ENCODE measurements at places on chromosomes 13 and 19. TPM values are rescaled to one million over a fixed set of nuclear protein-coding genes. Genes with fewer than 3 reads are reported as not detected.

DNA sequence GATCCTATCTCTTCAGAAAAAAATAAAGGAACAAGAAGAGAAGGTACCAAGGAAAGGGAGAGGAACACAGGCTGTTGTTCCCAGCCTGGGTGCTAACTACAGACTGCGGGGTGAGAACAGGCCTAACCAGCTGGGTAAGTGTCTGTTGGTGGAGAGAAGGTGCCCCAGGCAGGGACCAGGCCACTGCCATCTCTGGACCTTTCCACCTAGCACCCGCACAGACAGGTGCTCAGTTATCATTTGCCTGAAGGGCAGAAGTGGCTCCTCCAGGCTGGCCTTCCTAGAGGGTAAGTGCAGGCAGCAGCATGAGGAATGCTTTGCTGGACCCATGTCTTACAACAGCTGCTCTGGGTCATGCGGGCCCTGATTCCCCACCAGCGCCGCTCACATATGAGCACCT, 10.1 kb downstream of the DNMT1 start:
- no peak for DNase-seq

GRCh38 chr13:114112826-114113322, 19.5 kb downstream of the RASA3 start:
- no peak for DNase-seq

TMEM255B gene
- total RNA-seq, result 1.2 TPM

TBXA2R gene
- total RNA-seq, result 0.47 TPM

GRCh38 chr13:33213024-33213768, 72.4 kb downstream of the STARD13 start:
- DNase-seq, result no peak

DNA sequence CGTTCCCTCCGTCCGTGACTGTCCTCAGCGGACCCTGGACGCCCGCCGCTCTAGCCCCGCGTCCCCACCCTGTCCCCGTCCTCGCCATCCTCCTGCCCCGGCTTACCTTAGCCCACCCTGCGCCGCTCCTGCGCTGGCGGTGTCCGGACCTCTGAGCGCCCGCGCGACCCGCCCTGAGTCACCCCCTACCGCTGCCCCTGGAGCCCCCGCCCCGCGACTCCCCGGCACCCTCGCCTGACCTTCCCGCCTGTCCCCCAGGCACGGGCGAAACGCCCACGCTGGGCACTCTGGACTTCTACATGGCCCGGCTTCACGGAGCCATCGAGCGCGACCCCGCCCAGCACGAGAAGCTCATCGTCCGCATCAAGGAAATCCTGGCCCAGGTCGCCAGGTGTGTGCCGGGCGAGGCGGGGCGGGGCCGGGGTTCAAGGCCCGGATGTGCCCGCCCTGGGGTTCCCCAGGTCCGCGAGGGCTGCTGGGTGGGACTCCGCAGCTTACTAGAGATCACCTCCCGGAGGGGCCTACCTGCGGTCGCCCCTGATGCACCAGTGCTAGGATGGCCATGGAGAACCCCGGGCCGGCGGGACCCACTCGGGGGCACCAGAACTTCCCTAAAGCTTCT, 5.1 kb downstream of the HMG20B start:
- no peak for DNase-seq

MAMSTR gene
- total RNA-seq, result 0.47 TPM

GRCh38 chr13:44710576-44710975, 134.4 kb upstream of the TSC22D1 start:
- no peak for DNase-seq

- DNase-seq, result no peak
These were observed 300.7 kb downstream of the SLC7A1 start for GRCh38 chr13:29294821-29295220.

KIR2DL1 gene
- not detected for total RNA-seq

DNA sequence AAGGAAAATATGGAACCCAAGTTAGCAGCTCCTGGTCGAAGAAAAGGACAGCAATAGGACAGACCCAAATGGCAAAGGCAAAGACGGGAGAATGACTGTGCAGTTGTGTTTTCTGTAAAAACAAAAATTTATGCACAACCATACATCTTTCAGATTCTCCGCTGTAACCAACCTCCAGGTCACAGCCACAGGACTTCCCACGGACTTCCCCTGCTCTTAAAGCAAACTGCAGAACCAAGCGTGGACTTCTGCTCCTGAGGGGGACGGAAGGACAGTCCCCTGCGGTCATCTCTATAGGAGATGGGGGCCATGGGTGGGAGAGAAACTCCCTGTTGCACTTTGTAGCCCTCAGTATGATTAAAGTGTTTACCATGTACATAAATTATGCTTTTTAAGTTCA, 2.5 kb downstream of the GRTP1 start:
- DNase-seq, result no peak

DNA sequence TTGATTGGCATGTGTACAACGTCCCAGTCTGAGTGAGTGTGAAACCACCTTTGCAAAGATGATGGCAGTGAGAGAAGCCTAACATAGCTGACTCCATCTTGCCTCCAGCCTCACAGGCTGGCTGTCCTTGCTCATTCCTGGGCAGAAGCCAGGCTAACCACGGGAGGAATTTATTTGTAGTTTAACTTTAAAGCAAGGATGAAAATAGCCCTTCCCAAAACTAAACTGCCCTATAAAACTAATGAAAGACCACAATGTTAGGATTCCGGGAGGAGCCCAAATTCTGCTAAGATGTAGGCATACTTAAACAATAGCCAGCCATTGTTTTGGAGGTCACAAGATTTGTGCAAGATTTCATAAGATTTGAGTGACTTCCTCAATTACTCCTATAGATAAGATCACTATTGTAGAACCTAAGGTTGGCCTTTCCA, 96.6 kb upstream of the LSM14A start:
- DNase-seq, result no peak

PLVAP gene
- not detected for total RNA-seq

NOVA2 gene
- not detected for total RNA-seq

DNA sequence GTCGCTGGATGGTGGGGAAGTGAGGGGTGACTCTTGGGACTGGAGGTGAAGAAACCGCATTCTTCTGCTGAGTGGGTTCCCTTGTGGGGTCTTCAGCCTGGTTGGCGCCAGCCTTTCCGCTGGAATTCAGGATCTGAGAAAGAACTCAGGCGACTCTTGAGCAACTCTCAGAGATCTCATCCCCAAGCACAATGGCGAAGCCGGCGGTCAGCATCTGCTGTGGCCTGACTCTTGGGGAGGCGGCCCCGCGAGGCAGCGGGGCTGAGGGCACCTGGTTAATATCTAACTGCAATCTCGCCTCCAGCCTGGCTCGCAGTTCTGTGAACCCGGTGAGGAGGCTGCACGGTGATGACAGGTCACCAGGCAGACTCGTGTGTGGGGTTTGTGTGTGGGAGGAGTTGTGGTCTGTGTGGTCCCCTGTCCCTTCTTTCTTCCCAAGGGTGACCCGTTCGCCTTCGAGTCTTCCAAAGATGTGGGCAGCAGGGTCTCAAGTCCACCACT, 883 bp downstream of the ZNF441 start:
- peak; percentile 4 for DNase-seq

DNA sequence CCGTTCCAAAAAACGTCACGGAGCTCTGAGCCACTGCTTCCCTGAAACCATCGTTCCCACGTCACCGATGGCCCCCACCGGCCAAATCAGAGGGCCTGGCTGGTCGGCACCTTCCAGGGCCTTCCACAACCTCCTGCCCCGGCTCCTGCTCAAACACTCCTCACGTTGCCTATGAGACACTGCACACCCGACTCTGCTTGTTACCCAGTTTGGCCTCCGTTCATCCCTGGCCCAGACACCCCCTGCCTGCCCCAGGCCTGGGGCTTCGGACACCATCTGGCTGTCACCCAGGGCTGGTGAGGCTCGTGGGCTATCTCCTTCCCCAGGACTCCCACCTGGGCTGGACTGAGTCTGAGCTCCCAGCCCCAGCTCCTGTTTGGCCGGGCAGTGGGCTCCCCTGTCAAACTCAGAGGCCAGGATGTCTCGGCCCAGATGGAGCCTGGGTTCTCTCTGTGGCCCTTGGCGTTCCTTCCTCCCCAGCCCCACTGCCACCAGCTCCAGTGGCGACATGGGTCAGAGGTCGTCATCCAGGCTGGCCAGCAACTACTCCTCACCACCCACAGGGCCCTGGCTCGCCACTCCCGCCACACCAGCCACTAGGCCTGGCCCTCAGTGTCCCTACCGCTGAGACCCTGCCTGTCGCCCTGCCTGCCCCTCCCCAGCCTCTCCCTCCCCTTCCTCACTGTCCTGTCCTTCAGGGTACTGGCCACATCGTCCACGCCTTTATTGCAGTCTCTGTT, 17.7 kb downstream of the CERS1 start:
- DNase-seq, result no peak

DNA sequence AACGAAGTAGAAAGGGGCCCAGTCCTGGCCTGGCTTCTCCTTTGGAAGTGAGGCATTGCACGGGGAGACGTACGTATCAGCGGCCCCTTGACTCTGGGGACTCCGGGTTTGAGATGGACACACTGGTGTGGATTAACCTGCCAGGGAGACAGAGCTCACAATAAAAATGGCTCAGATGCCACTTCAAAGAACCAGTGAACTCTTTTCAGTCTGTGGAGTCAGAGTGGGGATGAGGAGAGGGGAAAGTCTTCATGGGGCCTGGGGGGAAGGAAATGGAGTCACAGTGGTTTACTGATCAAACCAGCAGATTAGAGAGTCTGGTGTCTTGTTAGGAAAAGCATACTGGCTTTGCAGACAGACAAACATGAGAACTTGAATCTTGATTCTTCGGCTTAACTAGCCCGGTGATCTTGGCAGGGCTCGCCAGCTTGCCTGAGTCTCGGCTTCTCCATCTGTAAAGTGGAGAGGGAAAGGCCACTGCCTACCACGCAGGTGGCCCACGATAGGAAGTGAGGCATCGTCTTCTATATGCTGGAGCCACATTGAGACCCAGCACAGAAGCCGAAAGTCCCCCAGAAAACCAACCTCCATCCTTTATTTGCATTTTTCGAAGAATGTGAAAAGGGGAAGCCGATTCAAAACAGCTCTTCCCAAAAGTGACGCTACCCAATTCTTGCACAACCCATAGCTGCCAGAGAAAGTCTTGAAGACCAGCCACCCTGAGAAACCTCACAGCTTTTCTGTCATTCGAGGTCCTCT, at the start of gene FFAR1:
FFAR1 (plus strand) TSS at position 732 of the 759 bp plus-strand sequence. CDS start 3,650 bp downstream, outside the sequence.
- no peak for DNase-seq

GRCh38 chr13:28618230-28618994, 40.5 kb upstream of the POMP start:
- DNase-seq, result no peak

ZNF723 gene
- not detected for total RNA-seq

DNA sequence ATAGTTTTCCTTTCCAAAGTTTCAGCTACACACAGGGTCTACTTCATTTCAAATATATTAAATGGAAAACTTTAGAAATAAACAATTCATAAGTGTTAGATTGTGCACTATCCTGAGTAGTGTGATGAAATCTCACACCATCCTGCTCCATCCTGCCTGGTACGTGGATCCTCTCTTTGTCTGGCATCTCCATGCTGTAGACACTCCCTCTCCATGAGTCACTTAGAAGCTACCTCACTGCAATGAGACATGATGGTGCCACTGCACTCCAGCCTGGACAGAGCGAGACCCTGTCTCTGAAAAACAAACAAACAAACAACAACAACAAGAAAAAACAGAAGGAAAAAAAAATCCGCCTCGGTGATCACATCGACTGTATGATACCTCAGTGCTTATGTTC, 191.8 kb downstream of the PCCA start:
- no peak for DNase-seq

DNA sequence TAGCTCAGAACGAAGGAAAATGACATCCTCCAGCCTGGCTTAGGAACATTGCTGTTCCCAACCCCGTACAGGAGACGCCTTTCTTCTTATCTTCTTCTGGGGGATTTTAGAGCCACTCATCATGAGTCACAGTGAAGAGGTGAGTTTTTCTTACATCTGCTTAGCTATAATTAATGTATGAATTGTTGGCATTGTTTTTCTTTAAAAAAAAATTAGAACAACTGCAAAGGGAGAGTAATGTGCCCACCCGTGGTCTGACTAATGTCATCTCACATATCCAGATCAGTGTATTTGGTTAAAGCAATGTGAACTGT, 310.6 kb upstream of the TSHZ3 start:
- no peak for DNase-seq

- no peak for DNase-seq
These were observed 423.2 kb upstream of the SGCG start for GRCh38 chr13:22757530-22758120.

CYP2S1 gene
- 0.78 TPM for total RNA-seq

DNA sequence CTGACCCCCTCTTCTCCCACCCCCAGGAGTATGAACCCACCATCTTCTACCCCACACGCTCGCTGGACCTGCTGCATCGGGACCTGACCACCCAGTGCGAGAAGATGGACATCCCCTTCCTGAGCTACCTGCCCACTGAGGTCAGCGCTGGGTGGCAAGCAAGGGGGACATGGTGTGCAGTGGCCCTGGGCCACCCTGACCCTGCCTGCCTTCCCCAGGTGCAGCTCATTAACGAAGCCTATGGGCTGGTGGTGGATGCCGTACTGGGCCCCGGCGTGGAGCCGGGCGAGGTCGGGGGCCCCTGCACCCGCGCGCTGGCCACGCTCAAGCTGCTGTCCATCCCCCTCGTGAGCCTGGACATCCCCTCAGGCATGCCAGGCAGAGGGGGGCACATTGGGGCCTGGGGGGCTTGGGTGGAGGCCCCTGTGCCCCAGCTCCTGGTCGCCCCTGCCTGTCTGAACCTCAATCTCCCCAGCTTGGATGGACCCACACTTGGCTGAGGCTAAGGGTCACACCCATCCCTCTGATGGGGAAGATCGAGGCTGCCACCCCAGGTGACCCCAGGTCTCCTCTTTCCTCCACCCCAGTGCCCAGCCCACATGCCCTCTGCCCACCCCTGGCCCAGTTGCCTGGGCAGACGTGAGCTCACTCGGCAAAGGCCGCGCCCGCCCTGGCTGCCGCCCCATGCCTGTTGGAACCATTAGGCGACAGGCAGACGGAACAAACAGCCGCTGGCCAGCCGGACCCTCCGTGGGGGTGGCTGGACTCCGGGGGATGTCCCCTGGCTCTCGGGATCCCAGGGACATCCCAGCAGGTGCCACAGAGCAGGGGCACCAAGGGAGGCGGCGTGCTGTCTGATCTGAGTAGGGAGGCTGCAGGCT, 2.5 kb upstream of the CILP2 start:
- DNase-seq, result no peak

ECSIT gene
- 27.4 TPM for total RNA-seq

Data from CD4-positive, alpha-beta T cell (primary cell).